ENCODE measurements at places on chromosomes 2 and 18.

- DNase-seq = peak; percentile 84
These were observed 19.4 kb downstream of the KLHL29 start for GRCh38 chr2:23404426-23404825.

GRCh38 chr18:21571772-21572171 is 28.7 kb downstream of the ESCO1 start:
- no peak for DNase-seq

- DNase-seq = no peak
These were observed 35.4 kb downstream of the EMILIN2 start for GRCh38 chr18:2882201-2882600.

DNA sequence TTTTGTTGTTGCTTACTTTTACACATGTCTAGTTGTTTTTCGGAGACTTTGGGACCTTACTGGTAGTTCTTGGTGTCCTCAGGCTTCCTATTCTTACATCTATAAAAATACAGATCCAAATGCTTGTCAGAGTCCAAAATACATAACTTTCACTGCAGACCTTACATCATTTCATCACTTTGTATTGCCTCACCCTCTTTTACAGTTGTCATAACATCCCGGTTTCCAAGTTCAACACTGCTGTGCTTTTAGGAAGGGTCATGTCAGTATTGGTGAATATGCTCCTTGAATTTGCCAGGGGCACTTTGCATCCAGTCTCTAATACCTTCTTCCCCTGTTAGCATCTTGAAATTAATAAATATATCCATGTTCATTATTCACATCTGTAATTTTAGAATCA is 518.2 kb upstream of the RAB12 start:
- peak; percentile 31 for DNase-seq

DNA sequence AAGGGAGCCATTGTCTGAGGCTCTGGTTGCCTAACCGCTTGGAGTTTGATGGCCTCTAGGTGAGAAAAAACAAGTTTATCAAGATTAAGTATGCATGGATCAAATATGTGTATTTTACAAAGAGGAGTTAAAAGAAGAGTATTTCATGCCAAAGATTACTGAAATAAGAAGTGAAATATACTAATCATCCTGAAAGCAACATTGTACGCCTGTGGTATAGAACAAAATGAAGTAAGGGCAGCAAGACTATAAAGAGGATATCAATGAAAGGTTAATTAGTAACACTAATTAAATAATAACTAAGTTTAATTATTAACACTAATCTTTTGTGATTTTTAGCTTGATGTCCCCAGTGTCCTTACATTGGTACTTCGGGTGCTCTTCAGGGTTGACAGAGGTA is 276.7 kb downstream of the CALCRL start:
- no peak for DNase-seq

- no peak for DNase-seq
These were observed 136.8 kb downstream of the CAPN13 start for GRCh38 chr2:30670453-30670852.

- DNase-seq = peak; percentile 25
These were observed 110.9 kb upstream of the MSTN start for GRCh38 chr2:190173392-190173791.

GRCh38 chr18:45171679-45172191 is 443.5 kb upstream of the SLC14A2 start:
- peak; percentile 41 for DNase-seq

DNA sequence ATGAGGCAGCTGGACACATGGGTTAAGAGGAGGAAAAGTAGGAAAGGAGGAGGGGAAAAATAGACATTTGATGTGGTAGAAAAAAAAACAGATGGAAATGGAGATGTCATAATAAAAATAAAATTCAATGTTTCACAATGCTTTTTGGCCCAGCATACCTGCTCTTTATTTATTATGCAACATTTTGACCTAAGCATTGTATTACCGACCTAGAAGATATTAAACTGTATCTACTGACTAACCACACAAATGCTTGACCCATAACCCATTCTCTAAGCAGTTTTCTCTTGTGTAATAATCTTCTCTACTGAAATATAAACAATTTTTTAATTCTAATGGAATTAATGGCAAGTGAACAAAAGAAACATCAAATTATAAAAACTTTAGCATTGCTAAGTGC is 362.3 kb downstream of the FBXO15 start:
- peak; percentile 27 for DNase-seq

DNA sequence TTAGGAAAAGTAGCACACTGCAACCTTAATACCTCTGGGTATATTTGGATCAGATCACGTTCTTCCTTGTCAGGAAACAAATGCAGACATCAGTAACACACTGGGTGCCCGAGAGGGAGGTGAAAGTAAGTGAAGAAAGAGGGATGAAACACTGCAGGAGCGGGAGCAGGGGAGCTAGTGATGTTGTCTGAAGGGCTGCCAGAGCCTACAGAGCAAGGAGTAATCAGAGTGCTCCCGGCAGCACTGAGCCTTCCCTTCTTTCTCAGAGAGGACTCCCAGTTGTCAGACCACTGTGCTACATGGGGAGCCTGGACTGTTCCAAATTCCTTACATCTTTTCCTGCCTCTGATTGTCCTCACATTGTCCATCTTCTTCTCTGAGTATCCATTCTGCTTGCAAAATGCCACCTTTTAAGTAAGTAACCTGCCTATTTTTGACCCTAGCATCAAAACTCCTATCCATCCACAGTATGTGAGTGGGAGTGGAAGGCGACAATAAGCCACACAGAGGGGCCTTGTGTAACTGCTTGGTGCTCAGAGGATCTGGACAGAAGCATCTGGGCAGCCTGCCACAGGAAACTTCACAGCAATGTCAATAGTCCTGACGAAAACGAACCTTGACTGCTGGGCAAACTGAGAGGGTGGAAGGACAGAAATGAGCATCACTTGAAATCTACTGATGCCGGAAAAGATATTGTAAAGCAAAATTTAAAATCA is 10.8 kb upstream of the NAB1 start:
- no peak for DNase-seq

GRCh38 chr2:5315512-5315911 is 376.7 kb upstream of the SOX11 start:
- DNase-seq = no peak

DNA sequence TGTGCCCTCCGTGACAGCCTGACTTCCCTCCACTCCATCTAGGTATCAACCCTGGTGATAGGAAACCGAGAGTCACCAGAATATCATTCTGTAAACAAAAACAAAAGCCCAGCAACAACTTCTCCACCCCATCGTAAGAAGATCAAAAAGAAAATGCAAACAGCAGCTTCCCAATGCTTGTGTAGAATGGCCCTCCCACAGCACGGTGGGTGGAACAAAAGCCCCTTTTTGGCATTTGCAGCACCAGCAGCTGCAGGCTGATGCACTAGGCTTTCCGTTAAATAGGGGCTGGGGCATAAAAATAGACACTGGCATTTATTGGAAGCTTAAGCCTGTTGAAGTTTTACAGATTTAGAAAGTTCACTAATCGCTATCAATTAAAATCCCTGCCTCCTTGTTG is 513.0 kb downstream of the GALR1 start:
- no peak for DNase-seq

DNA sequence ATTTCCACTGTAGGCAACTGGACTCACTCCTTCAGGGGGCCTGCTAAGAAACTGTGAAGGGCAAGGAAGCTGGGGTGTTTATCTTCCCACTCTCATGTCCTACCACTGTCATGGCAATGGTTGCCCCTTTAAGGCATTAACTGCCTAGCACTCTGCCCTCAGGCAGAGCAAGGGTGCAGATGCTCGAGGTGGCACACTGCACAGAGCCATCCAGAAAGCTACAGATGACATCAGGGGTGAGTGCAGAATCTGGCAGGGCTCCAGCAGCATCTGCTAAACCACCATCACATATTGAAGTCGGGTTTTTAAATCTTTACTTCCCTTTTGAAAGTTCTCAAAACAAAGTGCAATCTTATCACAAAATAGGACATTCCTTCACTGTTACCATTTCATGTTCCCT is 75.4 kb downstream of the RAPGEF4 start:
- no peak for DNase-seq

- peak; percentile 6 for DNase-seq
These were observed 128.8 kb upstream of the TTC39C start for GRCh38 chr18:23885750-23886149.

- DNase-seq = no peak
These were observed 168.3 kb upstream of the TNP1 start for GRCh38 chr2:217028128-217028527.

DNA sequence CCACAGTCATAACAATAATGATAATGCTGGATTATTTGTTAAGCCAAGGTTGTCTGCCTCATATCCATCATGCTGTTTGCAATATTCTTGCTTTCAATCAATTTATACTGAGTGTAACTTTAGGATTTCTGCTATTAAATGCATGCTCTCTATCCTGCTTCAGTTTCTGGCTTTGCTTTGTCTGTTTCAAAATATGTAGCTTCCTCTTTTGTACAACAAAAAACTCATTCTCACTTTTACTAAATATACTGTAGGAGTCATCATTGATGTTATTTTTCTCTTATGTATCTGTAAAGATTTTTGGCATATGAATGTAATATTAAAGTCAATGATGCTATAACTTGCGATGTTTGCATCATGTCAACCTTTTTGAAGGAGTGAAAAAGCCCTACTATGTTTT is 149.3 kb downstream of the GPD2 start:
- DNase-seq = no peak

- DNase-seq = peak; percentile 73
These were observed 99.5 kb upstream of the RNF152 start for GRCh38 chr18:61992285-61992684.

GRCh38 chr2:16043627-16044026 is 103.3 kb downstream of the MYCN start:
- no peak for DNase-seq

DNA sequence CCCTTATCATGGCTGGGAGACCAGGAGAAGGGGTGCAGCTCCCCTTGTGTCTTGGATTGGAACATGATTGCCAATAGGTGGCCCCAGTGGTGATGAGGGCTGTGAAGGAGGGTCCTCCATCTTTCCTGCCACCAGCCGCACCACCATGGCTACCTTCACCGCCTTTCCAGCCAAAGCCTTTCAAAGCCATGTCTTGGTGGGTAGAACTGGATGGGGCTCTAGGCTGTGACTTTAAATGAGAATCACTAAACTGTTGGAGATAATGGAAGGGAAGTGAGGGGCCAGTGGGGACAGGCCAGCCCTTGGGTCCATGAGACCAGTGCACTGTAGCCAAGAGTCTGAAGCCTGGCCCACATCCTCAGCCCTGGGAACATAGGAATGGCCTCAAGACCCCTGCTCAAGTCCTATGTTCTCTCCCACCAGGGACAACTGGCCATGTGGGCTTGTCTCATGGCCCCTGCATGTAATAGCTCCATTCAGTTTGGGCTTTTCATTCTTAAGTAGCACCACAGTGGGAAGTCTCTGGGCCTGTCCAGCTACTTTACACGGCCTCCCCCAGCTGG is 345.7 kb downstream of the DYSF start:
- no peak for DNase-seq
